DMS153 (cell line): ENCODE measurements at places on chromosomes 1 and 21.

DNA sequence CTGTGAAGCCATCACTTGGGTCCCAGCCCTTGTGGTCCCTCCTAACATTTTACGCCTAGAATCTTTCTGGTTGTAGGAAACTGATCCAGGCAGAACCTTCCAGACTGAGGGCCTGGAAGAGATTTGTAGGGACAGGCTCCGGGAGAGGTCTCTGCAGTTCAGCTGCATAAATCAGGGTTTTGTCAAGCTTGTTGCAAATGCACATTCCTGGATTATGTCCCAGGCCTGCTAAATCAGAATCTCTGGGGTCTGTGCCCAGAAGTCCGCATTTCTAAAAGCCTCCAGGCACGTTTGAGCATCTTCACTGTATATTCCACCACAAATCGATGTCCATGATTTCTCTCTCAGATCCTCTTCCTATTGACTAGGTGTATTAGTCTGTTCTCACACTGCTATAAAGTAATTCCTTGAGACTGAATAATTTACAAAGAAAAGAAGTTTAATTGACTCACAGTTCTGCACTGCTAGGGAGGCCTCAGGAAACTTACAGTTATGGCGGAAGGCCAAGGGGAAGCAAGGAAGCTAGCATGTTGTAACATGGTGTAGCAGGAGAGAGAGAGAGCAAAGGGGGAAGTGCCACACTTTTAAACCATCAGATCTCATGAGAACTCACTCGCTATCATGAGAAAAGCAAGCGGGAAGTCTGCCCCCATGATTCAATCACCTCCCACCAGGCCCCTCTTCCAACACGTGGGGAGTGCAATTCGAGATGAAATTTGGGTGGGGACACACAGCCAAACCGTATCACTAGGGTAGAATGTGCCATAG lies 1.2 kb upstream of the FHAD1 start:
- no peak for DNase-seq

DNA sequence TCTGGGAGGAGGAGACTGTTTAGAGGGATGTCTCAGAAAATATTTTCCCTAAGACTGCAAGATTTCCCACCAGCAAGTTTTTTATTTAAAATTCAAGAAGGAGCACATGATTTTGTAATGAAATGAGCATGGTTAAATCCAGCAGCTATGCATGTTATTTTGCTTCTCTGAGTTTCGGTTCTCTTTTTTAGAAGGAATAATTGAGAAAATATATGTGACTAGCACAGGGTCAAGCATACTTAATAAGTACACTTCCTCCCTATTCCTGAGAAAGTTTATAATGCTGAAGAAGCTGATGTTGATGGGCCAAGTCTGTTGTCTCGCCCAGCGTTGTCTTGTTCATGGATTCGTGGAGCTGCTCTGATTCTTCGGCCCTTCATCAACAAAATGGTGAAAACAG lies 51.2 kb downstream of the EXO1 start:
- no peak for DNase-seq

- no peak for DNase-seq
Measured at GRCh38 chr1:161872506-161872905, 106.4 kb downstream of the ATF6 start.

DNA sequence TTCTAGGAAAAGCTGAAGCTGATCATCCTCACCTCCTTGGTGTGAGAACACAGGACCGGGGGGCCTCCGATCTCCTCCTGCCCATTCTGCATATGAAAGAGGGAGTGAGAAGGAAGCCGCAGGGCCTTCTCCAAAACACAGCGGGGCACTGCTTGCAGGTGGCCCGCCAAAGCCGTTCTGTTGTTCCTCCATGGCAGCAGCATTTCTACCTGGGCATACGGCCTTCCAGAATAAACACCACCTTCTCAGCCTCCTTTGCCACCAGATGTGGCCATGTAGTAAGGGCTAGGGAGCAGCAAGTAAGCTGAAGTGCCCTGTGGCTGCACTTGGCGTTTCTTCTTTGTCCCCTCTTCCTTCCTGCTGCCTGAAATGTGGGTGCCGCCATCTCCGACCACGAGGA lies 214.9 kb downstream of the TOMM20 start:
- DNase-seq, result no peak

DNA sequence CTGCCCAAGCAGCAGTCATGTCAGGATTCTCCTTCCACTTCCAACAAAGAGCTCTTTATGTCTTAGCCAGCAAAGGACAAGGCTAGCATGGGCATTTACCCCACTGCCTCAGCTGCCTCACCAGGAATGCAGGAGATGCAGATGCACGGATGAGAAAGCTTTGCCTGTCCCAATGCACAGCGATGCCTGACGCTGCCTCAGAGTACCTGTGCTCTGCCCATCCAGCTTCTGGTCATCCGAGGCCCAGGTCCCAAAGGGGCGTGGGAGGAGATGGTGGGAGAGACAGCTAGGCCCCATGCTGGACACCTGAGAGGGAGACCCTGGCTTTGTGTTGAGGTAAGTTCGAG lies 59.0 kb downstream of the IRF2BP2 start:
- DNase-seq, result no peak

GRCh38 chr1:74583397-74583796 lies 71.0 kb upstream of the LRRC53 start:
- DNase-seq, result no peak
